ENCODE measurements at places on chromosomes 11 and 22. TPM values are rescaled to one million over a fixed set of nuclear protein-coding genes. Genes with fewer than 3 reads are reported as not detected.

The KDM4F gene
- polyA plus RNA-seq = not detected

The VWA5A gene
- 26.3 TPM for polyA plus RNA-seq

The SOX6 gene
- 23.2 TPM for polyA plus RNA-seq

The TRIM48 gene
- not detected for polyA plus RNA-seq

The MICALL1 gene
- polyA plus RNA-seq = 15.0 TPM

The IGF2 gene
- polyA plus RNA-seq = 3,175 TPM

The SHISA8 gene
- not detected for polyA plus RNA-seq

The TBX1 gene
- polyA plus RNA-seq = 1.1 TPM

The CRYBB3 gene
- not detected for polyA plus RNA-seq

The LDHAL6A gene
- 0.06 TPM for polyA plus RNA-seq

The GAS2 gene
- polyA plus RNA-seq = 13.3 TPM

The OR6A2 gene
- not detected for polyA plus RNA-seq

The FOSL1 gene
- 16.5 TPM for polyA plus RNA-seq

The NCF4 gene
- polyA plus RNA-seq = 0.54 TPM

The NRXN2 gene
- 2.8 TPM for polyA plus RNA-seq

The HRAS gene
- 84.0 TPM for polyA plus RNA-seq

The SCUBE1 gene
- polyA plus RNA-seq = 2.2 TPM

The ZC3H12C gene
- 2.0 TPM for polyA plus RNA-seq

The GAL gene
- polyA plus RNA-seq = 15.5 TPM

The SWAP70 gene
- 15.6 TPM for polyA plus RNA-seq

The KCNJ11 gene
- polyA plus RNA-seq = 1.6 TPM

The ABTB2 gene
- polyA plus RNA-seq = 14.3 TPM

The OR4D5 gene
- polyA plus RNA-seq = not detected

The ABCC8 gene
- not detected for polyA plus RNA-seq

The RAG1 gene
- polyA plus RNA-seq = 1.1 TPM

The HPS5 gene
- polyA plus RNA-seq = 10.3 TPM

The CDHR5 gene
- polyA plus RNA-seq = 142 TPM

The MS4A6A gene
- 1.4 TPM for polyA plus RNA-seq

The SMIM35 gene
- not detected for polyA plus RNA-seq

The TMEM225 gene
- polyA plus RNA-seq = not detected

The BCL2L13 gene
- polyA plus RNA-seq = 23.4 TPM

The MPZL2 gene
- 48.0 TPM for polyA plus RNA-seq

The NPAS4 gene
- polyA plus RNA-seq = 0.31 TPM

The KCTD14 gene
- 8.7 TPM for polyA plus RNA-seq

The PKNOX2 gene
- polyA plus RNA-seq = 3.0 TPM

The RFPL1 gene
- not detected for polyA plus RNA-seq

The AIFM3 gene
- 2.1 TPM for polyA plus RNA-seq

The SLCO2B1 gene
- polyA plus RNA-seq = 43.4 TPM

The VSTM5 gene
- polyA plus RNA-seq = 0.26 TPM

The B3GAT1 gene
- 0.40 TPM for polyA plus RNA-seq

The TRIM34 gene
- 2.7 TPM for polyA plus RNA-seq

The OR2D2 gene
- not detected for polyA plus RNA-seq

The SLC29A2 gene
- polyA plus RNA-seq = 27.1 TPM

The CASP5 gene
- polyA plus RNA-seq = 0.92 TPM

The NELL1 gene
- polyA plus RNA-seq = 8.9 TPM

The NLRP10 gene
- polyA plus RNA-seq = not detected

All from hepatocyte (in vitro differentiated cells).